ENCODE measurements at places on chromosomes 3 and 15. TPM values are rescaled to one million over a fixed set of nuclear protein-coding genes. Genes with fewer than 3 reads are reported as not detected.

RBPMS2 gene
- 14.2 TPM for total RNA-seq

CLEC3B gene
- 105 TPM for total RNA-seq

GPR62 gene
- total RNA-seq: 0.13 TPM

AHSG gene
- total RNA-seq: not detected

CMTM7 gene
- 19.5 TPM for total RNA-seq

SI gene
- total RNA-seq: not detected

CYP1A1 gene
- 0.18 TPM for total RNA-seq

DNA sequence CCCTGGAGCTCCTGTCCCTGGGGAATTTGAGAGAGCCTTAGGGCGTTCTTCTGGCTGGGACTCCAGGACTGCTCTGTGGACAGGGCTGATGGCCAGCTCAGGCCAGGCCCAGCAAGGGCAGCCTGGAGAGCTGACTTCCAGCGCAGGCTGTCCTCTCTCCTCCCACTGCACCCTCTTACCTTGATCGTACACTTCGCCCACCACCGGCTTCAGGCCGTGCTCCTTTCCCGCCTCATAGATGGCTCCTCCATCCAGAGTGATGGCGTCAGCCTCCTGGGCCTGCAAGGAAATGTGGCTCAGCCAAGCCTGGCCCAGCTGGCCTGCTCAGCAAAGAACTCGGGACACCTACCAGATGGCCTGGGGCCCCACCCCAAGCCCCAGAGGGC is 3.1 kb downstream of the MELTF start:
- no peak for DNase-seq

GRCh38 chr15:87850916-87851315 is 405.6 kb downstream of the NTRK3 start:
- DNase-seq: no peak

DNA sequence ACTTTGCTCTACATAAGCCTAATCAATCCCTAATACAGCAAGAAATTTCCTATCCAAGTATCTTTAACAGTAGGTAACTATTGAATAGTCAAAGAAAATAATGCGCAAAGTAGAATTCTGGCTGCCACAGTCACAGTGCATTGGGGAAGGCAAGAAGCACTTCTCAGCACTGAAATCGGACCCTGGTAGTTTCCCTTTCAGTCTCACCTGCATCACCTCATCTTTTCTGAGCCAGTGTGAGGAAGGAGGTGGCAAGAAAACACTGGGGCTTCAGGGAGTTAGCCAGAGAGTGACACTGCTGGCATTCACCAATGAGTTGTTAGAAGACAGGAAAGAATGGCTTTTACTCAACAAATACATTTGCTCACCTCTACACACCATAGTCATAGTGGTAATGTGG is 8.3 kb downstream of the TRIM42 start:
- DNase-seq: no peak

DNA sequence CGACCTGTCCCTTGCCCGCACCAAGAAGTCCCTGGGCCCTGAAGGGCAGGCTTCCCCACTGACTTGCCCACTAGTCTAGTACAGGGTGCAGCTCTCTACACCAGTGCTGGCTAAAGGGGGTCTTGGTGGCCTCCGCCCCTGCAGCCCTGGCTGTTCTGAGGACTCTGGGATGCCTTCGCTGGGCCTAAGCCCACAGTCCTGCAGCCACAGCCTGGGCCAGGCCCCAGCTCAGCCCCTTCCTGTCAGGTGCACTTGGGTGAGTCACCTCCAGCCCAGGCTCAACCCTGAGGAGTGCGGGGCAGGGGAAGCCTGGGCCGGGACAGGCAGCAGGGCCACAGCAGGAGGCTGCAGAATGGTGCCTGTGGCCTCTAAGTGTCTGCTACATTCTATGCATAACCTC is 971 bp downstream of the C3orf22 start:
- DNase-seq: no peak

DNA sequence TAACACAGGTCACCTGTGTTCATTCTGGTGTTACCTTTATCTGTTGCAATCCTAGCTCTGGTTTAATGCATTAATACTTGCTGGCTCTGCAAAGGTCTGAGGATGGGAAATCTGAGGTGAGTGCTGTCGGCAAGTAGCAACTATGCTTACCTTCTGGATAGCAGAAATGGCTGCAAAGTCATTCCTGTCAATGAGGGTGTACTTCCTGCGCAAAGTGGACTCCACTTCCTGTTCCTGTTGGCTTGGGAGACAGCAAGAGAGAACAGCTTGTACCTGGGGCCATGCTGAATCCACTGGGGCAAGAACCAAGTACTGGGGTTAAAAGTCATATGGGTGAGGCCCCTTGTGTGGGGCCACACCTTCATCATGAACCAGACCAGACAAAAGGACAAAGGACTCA is 37.3 kb downstream of the KIF9 start:
- no peak for DNase-seq

DNA sequence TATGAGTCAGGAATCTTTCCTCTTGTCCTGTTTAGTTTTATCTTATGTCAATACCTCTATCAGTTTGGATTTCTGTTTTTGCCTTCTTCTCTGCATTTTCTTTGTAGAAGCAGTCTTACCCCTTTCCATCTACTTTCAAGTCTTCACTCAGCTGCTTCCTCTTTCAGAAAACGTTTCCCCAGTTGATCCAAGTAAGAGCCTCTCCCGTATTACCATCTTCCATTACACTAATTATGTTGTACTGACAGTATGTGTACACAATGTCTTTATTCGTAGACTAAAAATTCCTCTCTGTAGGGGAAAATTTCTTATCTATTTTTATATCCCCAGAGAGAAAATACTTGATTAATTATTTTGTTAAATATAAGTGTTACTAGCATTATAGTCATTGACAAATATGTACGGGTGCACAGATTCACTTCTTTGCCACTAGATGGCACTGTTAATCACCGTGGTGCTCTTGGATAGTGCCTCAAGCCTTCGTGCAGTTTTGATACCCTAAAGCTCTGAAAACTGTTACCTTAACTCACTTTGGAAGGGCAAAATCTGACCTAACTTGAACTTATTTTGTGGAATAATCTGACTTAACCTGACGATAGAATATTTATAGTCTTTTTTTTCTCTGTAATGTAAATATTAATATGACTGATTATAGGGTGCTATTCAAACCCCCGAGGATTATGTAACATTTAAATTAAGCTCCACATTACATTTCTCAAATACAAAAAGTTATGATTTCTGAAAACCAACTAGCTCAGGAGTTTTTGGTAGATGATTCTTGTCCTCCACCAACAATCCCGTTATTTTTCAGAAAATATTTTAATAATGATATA is 74.2 kb upstream of the POU1F1 start:
- no peak for DNase-seq

GRCh38 chr3:49787182-49787464 is 781 bp upstream of the IP6K1 start:
- DNase-seq: no peak

DNA sequence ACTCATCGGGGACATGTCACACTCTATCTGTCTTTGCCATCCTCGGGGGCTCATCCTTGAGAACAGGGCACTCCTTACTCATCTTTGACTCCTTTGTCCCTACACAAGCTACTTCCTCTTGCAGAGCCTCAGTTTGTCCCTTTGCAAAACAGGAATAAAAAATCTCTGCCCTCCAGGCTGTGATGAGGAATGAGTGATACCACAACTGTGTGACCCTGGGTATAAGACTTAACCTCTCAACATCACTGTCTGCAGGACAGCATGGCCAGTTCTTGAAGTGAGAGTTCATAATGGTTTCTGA is 48.5 kb downstream of the IQSEC1 start:
- DNase-seq: no peak

GRCh38 chr3:37321377-37321781 is 147.0 kb upstream of the LRRFIP2 start:
- no peak for DNase-seq

GRCh38 chr15:44573386-44573785 is 36.4 kb downstream of the EIF3J start:
- DNase-seq: no peak

DNA sequence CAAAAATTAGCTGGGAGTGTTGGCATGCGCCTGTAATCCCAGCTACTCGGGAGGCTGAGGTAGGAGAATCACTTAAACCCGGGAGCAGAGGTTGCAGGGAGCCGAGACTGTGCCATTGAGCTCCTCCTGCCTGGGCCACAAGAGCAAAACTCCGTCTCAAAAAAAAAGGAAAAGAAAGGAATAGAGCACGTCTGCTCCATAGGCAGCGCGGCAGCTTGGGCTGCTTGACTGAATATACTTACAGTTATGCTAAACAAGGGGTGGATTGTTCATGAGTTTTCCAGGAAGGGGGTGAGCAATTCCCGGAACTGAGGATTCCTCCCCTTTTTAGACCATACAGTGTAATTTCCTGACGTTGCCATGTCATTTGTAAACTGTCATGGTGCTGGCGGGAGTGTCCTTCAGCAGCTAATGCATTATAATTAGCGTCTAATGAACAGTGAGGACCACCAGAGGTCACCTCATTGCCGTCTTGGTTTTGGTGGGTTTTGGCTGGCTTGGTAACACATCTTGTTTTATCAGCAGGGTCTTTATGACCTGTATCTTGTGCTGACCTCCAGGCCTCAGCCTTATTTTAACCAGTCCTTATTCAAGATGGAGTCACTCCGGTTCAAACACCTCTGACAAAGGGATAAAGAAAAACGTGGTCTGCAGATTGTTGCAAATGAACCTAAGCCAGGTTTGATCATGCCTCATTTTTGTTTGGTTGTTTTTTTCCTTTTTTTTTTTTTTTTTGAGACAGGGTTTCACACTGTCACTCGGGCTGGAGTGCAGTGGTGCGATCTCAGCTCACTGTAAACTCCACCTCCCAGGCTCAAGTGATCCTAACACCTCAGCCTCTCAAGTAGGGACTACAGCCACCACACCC is 24.9 kb upstream of the SENP5 start:
- no peak for DNase-seq

GRCh38 chr3:74897006-74897405 is 282.5 kb upstream of the CNTN3 start:
- no peak for DNase-seq

- DNase-seq: no peak
These were observed 44.0 kb downstream of the ZBTB38 start for GRCh38 chr3:141412087-141412935.

DNA sequence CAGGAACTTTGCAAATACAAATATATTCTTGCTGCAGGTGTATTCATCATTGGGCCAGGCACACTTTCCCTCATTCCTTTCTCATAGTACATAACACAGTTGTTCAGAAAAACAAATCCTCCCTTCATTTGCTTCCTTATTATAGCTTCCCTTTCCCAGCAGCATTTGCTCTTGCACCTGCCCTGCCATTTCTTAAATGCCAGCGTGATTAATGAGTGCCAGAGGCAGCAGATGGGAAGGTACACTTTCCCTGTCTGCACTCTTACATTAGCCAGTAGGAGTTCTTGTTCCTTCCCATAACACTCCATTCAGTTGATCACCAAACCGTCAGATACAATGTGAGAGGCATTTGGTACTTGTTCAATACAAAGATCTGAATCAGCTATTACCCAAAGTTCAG is 128.5 kb upstream of the GAP43 start:
- DNase-seq: no peak

DNA sequence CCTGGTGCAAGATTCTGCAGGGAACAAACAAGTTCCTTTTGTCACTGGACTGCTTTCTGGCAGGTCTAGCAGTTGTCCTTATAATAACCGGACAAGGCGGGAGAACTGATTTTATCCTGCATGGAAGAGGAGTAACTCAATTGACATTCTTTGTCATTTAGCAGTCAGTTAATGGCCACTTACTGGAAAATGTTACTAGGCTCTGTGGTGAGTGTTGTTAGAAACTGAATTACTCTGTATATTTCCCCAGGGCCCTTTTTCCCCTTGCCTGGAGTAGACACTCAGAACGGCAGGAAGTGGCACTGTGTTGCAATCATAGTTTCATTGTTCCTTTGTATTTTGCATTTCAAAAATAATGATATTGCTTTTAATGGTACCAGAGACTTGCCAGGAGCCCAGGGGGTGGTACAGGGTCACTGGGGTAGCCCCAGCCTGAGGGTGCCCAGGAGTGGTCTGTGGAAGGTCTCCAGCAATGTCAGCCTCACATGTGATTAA is 318.6 kb upstream of the LRRFIP2 start:
- no peak for DNase-seq

GRCh38 chr15:96351761-96352603 is 21.5 kb downstream of the NR2F2 start:
- DNase-seq: peak; percentile 76

DNA sequence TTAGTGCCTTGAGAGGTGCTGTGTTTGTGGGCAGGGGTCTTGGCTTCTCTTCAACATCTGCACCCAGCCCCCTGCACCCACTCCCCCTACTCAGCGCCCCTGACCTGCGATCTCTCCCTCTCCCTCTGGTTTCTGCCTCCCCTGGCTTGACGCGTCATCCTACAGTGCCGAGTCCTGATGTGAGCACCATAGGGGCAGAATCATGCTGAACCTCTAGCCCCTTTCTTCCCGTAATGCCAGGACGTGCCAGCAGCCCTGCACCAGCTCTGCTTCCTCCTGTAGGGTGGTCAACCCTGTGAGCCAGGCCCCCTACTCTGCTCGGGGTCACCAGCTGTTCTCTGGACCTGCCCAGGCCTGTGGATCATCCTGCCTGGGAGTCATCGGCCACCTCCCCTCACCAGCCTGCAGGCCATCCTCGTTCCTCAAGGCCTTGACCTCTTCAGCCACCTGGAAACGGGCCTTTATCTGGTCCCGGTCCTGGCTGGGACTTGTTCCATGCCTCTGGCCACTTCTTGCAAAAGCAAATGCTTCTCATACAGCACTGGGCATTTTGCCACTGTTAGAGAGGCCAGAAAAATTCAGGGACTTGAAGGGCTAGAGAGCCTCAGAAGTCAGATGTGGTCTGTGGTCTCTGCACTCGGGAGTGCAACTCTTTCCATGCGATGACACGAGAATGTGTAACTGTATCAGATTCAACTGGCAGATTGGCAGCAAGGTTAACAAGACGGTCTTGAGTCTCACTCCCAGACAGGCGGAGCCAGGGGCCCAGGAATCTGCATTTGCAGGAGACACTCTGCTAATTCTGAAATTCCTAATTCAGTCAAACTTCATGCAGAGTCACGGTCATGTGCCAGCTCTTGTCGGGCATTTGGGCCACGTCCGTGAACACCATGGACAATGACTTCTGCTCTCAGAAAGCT is 16.7 kb upstream of the KLF15 start:
- DNase-seq: peak; percentile 48

DNA sequence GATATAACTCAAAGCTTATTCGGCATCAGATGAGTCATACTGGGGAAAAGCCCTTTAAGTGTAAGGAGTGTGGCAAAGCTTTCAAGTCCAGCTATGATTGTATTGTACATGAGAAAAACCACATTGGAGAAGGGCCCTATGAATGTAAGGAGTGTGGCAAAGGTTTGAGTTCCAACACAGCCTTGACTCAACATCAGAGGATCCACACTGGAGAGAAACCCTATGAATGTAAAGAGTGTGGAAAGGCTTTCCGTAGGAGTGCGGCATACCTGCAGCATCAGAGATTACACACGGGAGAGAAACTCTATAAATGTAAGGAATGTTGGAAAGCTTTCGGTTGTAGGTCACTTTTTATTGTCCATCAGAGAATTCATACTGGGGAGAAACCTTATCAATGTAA is 7.5 kb downstream of the ZNF621 start:
- DNase-seq: no peak

DNA sequence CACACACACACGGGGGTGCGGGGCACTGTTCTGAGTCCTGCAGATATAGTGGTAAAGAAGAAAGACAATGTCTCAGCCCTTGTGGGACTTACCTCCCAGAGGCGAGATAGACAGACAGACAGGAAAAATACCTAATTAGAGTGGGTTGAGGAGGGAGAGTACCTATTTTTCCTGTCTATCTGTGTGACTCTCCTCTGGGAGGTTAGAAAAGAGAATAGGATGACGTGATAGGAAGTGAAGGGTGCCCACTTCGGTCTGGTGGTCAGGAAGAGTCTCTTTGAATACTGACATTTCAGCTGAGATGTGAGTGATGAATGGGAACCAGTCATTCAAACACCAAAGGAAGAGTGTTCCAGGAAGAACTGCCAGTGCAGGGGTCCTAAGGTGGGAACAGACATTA is 4.1 kb upstream of the APOD start:
- DNase-seq: no peak

Measured in sciatic nerve (tissue), 2 donors.